ENCODE measurements at places on chromosomes 4 and X.
A peak's percentile ranks its signal among the peaks of the same experiment; 100 is the strongest.

- no peak for DNase-seq
Observed at GRCh38 chr4:163747293-163747692, 252.8 kb downstream of the TMA16 start.

DNA sequence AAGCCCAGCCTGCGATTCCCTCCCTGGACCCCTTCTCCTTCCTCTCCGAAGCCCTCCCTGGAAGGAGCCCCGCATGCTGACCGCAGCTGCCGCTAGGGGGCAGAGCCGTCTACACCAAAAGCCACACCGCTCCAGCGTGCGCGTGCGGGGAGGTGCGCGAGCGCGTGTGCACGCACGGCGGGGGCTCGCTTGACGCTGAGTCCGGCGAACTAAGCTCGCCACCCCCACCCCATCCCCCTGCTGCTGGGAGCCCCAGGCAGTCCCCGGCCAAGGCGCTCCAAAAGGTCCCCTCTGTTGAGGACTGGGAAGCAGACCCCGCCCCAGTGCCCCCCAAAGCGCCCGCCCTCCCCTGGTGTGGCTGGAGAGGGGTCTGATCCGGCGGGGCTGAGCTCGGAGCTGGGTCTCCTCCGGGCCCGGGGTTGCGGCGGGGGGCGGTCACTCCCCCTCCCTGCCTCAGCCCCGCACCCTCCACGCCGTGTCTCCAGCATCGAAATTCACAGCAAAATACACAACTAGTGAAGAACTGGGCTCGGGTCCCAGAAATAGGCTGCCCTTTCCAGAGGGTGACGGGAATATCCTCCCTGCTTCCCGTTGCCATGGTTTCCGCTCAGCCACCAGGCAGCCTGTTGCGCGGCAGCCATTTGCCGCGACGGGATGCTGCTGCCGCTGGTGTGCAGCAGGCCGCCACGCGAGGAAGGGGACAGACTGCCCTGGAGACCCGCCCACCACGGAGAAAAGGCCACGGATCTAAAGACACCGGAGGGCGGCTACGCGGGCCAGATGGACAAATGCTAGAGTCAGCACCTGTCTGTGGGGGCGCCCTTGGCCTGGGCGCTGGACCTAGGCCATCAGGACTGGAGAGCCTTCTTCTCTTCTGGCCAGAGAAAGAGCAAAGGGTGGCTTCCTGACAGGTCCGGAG is 11.2 kb upstream of the CCNQ start:
- peak; percentile 75 for DNase-seq

GRCh38 chrX:33987458-33987857 is 144.7 kb downstream of the FAM47A start:
- DNase-seq: no peak

GRCh38 chr4:71907071-71907470 is 123.2 kb upstream of the GC start:
- DNase-seq: no peak

- peak; percentile 63 for DNase-seq
Observed at GRCh38 chr4:140686796-140687195, 69.4 kb downstream of the TBC1D9 start.

DNA sequence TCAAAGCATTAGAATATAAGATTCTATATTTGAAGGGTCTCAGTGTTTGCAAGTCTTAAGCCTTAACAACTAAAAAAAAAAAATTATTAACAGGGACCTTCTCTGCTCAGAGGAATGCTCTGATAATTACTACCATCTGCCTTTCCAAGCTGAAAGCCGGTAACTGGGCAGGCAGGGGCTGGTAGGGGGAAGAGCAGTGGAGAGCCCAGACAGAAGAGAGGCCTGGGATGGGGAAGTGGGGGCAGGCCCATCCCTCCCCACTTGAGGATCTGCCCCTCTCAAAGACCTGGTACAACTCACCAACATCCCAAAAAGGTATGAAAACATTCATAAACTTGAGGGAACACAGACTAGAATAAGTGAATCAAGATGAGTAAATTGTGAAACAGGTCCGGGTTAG is 113.9 kb downstream of the QDPR start:
- peak; percentile 1 for DNase-seq

- DNase-seq: no peak
Observed at GRCh38 chr4:8317474-8317873, 47.9 kb downstream of the HTRA3 start.

DNA sequence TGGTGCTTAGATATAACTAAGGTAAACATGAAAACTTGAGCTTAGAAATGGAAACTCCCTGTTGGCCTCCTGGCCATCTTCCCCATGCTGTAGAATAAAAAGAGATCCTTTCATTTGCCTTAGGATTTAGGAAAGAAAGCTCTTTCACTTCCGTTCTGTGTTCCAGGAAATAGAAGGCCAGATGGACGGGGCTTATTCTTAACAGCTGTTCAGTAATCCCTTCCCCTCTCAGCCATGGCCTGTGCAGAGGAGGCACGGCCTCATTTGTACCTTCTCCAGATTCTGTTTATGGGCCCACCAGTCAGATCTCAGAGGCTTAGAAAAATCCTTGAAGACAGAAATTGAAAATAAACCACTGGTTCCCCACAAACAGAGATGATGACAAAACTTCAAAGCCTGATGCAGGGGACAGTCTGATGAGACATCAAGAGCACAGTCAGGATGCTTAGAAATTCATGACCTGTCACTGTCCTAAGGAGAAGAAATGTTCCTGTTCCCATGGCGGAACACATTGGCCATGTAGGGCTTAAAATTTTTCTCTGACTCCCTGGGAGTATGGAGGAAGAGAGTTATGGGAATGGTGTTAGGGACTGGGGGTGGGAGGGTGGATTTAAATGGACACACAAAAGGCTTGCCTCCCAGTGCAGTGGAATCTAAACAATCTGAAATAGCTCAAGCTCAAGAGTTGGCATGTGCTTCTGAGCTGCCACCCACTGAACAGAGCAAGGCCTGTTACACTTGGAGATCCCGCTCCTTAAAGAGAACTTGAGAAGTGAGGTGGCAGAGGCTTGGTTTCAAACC is 188.8 kb downstream of the SOWAHB start:
- DNase-seq: no peak

- DNase-seq: peak; percentile 39
Observed at GRCh38 chr4:33722800-33723516, 2521.4 kb downstream of the ARAP2 start.

DNA sequence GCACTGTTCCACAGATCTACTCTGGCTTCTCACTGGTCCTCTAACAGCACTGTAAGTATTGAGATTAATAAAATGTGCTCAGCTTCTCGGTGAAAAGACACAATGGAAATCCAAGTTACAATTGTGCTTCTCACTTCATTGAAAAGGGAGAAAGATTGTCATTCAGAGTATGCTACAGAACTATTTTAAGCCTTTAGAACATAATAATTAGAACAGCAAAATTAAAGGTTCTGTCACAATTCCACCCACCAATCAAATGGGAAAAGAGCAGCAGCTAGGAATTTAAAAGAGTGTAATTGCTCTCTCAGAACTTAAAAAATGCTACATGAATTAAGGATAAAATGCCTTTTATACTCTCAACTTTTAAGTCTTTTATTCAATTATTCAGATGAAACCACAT is 329.4 kb downstream of the ANK2 start:
- DNase-seq: no peak

GRCh38 chrX:65528705-65529340 is 5.8 kb downstream of the LAS1L start:
- peak; percentile 2 for DNase-seq

DNA sequence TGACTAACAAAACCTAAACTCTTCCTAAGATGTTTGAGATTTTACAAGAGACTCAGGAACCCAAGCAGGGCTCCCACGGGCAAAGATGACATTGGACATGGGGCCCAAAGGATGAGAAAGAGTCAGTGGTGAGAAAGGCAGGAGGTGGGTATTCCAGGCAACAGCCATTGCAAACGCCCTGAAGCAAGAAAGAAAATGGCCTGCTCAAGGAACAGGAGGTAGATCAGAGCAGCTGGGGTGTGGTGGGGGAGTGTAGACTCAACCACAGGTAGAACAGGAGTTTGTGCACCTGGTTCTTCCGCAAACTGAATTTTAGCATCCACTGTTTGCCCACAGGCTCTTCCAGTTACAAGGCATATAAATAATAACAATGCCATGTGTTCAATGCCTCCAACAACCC is 3.3 kb downstream of the PPP2R2C start:
- no peak for DNase-seq

- DNase-seq: peak; percentile 53
Observed at GRCh38 chrX:150018931-150019361, 80.7 kb upstream of the EOLA2 start.

- DNase-seq: peak; percentile 45
Observed at GRCh38 chr4:110211007-110211769, 12.8 kb upstream of the ELOVL6 start.

- DNase-seq: no peak
Observed at GRCh38 chr4:35247047-35247446, 997.3 kb downstream of the ARAP2 start.

- no peak for DNase-seq
Observed at GRCh38 chr4:186203406-186203805, 12.0 kb downstream of the CYP4V2 start.

GRCh38 chrX:137548261-137548660 is 17.7 kb upstream of the ZIC3 start:
- DNase-seq: no peak

- DNase-seq: peak; percentile 38
Observed at GRCh38 chr4:1012034-1012739, 761 bp downstream of the FGFRL1 start.

DNA sequence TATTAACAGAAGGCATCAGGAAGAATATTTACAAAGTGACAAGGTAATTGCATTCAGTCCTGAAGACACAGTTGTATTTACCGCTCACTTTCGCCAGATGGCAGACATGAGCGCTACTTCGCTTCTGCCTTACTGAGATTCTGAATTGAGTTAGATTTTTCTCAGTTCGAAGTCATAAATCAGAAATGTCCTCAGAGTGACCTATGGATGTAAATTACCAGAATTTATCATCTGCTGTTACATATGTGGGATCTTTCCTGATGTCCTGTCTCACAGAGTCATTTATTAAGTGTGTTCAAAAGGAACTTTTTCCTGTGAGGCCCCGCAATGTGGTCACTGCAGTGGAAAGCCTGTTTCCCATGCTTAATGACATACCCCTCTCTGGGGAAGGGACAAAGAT is 97.3 kb upstream of the DCLK2 start:
- peak; percentile 69 for DNase-seq

- no peak for DNase-seq
Observed at GRCh38 chrX:22237479-22237878, 35.2 kb upstream of the CBLL2 start.

DNA sequence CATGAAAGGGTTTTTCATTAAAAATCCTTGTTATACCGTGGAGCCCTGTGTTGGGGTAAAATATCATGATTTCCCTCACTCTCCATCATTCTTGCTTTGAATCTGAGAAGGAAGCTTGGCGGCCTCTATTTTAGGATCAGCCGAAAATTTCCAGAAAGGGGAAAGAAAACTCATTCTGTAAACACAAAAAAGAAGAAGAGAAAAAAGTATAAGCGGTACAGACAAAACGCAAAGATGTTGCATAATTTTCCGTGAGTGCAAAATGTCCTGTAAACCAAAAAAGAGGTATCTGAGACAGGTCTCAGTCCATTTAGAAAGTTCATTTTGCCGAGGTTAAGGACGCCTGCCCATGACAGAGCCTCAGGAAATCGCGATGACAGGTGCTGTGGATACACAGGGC is 5.3 kb downstream of the CSF2RA start:
- DNase-seq: no peak

- peak; percentile 35 for DNase-seq
Observed at GRCh38 chrX:123860983-123861382, 1.1 kb downstream of the XIAP start.

GRCh38 chr4:95289028-95289634 is 259.6 kb downstream of the UNC5C start:
- no peak for DNase-seq

DNA sequence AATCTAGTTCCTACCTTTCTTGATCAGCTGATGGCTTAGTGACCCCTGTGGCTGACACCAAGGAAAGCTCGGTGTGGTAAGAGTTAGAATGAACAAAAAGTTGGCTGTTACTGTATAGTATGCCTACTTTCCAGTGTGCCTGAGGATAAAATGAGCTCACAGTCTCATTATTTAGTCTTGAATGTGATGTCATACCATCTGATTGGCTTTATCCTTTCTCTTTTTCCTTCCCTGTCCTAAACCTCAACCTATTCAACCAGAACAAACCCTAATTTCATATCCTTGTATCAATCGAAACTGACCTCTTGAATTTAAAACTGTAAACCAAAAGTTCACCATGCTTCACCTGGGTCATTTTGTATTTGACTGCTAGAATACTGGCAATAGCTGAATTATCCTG is 156.4 kb downstream of the PPARGC1A start:
- no peak for DNase-seq

- peak; percentile 29 for DNase-seq
Observed at GRCh38 chr4:155667568-155668511, 1.2 kb downstream of the GUCY1A1 start.

DNA sequence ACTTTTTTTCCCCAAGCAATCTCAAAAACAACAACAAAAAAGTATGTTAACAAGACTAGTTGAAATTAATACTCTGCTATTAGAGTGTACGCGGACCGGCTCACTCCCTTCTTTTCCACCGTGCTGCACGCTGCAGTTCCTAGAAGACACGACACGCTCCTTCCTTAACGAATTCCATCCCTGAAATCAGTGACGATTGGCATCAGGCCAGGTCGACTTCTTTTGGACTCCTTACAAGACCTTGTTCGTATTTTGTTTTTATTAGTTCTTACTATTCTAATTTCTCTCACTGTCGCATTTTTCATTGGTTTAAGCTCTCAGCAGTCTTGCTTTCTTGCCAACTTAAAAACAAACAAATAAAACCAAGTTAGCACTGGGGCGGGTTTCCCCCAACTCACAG is 175.8 kb upstream of the PITX2 start:
- peak; percentile 64 for DNase-seq

DNA sequence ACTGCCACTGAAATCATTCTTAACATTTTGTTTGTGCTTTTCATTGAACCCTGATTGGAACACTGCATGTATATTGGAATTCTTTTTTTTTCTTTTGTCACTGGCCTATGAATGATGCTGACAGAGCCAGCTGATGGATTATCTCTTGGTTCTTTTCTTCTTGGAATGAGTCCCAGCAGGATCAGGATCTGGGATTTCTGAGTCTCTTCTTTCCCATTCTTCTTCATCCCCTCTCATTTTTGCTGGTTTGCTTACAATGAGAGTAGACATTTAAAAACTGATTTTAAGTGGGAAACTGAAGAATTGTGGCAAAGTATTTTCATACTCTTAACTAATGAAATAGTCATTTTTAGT is 9.0 kb downstream of the DCUN1D4 start:
- DNase-seq: no peak

DNA sequence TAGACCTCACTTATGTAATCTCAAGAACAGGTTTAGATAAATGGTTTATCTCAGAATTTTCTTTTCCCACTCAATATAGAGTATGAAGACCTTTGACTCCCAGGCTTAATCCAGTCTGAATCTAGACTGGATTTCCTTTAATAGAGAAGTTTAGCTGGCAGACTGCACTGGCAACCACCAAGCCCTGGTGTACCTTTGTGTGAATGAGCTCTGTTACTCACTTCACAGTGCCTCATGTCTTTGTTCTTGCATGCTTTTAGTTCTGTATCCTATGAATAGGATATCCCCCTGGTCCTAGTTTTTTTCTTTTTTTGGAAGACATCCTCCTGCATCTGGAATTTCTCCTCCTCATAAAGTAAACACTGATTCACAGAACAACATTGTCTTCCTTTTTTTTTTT is 53.2 kb upstream of the MCUB start:
- no peak for DNase-seq
